T-helper 17 cell (primary cell): ENCODE measurements at places on chromosomes 4 and X.
A peak's percentile ranks its signal among the peaks of the same experiment; 100 is the strongest.

DNA sequence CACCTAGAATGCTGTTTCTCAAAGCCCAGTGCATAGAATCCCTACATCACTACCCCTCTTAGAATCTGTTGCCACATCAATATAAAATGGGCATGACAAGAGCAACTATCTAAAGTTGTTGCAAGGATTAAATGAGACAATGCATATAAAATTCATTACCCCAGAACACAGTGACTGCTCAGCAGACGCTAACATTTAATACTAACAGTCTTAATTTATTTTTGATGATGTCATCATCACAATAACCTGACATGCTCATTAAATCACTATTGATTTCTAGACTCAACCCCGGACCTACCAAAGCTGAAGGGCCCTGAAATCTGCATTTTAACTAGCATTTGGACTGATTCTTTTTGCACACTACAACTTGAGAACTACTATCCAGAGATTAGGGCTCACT, 3.9 kb downstream of the ARSJ start:
- DNase-seq, result no peak

DNA sequence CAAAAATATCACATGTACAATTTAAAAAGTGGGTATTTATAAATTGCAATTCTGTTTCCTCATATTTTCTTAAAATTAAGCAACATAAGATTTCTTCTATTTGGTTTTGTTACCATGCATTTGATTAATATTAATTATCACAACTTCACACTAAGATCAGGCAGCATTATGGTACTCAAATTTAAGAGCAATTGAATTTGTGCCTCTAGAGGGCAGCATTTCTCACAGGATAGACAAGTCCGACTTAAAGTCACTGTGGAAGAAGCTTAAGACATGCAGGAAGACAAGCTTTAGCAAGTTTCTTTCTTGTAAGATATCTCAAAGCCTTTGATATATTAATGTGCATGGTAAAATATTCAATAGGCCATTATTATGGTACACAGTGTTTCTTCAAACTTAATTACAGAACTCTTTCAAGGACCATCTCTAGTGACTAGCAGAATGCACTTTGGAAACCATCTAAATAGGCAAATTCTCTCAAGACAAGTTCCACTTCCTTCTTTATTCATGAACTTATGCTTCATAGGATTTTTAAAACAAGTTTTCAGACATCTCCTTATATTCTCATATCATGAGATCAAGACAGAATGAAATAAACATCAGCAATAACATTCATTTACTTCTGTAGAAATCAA, 35.0 kb downstream of the FBXW7 start:
- DNase-seq, result peak; percentile 49

DNA sequence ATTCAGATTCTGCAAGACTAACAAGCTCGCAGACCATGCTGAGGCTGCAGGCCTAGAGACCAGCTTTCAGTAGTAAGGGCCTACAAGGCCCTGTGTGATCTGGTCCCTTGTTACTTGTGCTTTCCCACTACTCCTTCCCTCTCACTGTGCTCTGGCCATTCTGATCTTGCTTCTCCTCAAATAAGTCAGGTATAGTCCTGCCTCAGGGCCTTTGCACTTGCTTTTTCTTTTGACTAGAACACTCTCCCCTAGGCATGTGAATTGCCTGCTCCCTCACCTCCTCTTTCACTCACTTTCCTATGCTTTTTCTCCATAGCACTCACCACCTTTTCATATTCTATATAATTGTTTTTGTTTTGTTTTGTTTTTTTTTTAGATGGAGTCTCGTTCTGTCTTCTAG, 22.2 kb downstream of the AKAP14 start:
- DNase-seq, result no peak

DNA sequence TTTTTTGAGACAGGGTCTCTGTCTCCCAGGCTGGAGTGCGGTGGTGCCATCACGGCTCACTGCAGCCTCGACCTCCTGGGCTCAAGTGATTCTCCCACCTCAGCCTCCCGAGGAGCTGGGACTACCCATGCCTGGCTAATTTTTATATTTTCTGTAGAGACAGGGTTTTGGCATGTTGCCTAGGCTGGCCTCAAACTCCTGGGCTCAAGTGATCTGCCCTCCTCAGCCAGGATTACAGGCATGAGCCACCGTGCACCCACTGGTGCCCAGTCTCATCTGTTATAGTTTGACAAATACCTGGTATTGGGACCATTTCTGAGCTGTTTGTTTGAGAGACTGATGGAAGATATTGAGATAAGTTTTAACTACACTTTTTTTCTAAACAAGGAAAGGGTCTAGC, 57.5 kb upstream of the SMIM10 start:
- no peak for DNase-seq

DNA sequence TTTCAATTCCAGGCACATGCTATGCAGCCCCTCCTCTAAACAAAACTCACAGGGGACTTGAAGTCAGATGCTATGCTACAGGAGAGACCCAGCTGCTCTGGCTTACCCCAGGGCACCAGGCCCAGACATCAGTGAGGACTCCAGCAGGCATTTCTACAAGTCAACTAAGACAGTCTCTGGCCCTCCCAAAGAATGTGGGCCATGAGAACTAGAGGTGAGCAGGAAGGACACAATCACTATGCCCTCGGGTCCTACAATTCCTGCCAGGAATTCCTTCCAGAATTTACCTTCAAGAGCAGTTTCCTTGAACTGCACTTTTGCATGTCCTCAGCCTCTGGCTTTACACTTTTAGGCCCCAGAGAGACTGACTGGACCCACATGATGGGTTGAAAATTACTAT, 17.4 kb downstream of the TMEM192 start:
- DNase-seq, result no peak
